ENCODE measurements at places on chromosomes 2 and 18. TPM values are rescaled to one million over a fixed set of nuclear protein-coding genes. Genes with fewer than 3 reads are reported as not detected.

Gene ANKRD30BL
- total RNA-seq, result not detected

Gene PID1
- not detected for total RNA-seq

Gene HOXD12
- total RNA-seq, result not detected

Gene RAB27B
- 0.75 TPM for total RNA-seq

Gene FZD7
- total RNA-seq, result 1.1 TPM

Gene TMEM200C
- not detected for total RNA-seq

Gene EVA1A
- total RNA-seq, result not detected

Gene B4GALT6
- 4.2 TPM for total RNA-seq

Gene IL36G
- not detected for total RNA-seq

Gene TEX44
- not detected for total RNA-seq

Gene LIPG
- total RNA-seq, result 0.59 TPM
